Amniotic epithelial cell (primary cell): ENCODE measurements at places on chromosomes 12 and 14.
A peak's percentile ranks its signal among the peaks of the same experiment; 100 is the strongest.

DNA sequence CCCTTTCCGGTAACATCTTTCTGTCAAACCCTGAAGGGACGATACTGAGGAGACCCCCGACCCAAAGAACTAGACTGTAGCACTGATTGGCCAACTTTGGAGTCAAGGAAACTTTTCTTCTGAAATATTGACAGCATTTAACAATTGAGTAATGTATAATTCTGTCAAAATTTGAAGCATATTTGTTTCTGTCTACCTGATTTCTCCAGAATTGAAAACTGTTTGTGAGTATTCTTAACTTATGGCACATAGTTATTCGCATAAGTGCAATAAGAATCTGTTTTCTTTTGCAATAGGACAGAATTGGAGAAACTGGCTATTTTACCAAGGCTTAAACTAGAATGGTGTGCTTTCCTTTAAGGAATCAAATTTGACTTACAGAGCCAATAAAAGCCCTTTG lies 267.1 kb upstream of the FOXN3 start:
- DNase-seq: no peak

DNA sequence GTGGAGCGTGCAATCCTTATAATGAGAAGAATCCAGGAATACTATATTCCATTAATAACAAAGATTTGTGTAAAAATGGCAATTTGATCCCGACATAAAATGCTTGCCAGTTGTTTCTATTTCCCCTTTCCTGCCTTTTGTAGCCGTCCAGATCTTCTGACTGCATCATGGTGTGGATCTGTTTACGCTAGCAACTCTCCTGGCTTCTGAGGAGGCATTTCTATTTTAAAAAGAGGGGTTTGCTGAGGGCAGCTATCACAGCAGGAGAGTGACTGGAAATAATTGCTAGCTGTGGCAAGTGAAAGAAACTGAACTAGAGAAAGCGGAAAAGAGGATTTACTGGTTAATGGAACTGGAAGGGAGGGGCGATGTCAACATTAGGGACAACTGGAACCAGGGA lies 145.6 kb downstream of the ATP23 start:
- no peak for DNase-seq

GRCh38 chr14:44453433-44454171 lies 53.5 kb downstream of the FSCB start:
- no peak for DNase-seq

DNA sequence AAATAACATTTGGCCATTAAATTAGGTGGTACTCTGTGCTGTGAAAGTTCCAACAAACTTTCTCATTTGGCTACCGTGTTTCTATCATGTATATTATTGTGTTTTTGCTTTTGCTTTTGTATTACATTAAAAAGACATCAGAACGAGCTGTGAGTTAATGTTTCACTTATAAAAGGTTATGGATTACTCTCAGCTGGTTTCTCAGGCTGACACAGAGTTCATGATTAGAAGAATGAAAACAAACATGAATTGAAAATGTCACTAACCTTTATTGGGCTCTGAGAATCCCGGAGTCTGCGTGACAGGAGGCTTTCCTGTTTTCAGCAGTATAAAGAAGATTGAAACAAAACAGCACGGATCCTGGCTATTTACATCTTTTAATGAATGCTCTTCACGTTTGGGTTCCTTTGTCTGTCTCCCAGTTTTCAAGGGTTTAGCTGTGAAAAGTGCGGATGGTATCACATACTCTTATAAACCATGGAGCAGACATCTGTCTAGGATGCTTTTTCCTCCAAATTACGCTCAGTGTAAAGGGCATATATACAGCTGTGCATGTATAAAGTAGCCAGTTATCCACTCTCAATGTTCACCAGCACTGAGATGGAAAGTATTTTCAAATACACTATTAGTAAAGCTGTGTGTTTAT lies 153.6 kb downstream of the PTCSC3 start:
- DNase-seq: no peak

DNA sequence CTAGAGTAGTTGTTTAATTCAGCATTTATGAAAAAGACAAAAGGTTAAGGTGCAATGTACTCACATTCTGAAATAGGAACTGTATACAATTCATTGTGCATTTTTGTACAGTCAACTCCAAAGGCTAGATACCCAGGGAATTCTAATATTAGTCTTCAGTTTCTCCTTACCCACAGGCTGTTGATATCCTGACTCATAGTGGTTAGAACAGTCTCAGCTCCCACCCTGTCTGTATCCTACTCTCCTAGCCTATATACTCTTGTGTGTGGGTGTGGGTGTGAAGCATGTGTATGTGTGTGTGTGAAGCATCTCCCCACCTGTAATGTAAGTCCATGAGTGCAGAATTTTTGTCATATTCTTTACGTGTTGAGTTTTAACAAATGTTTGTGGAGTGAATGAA lies 229.5 kb downstream of the NAV3 start:
- DNase-seq: peak; percentile 83

DNA sequence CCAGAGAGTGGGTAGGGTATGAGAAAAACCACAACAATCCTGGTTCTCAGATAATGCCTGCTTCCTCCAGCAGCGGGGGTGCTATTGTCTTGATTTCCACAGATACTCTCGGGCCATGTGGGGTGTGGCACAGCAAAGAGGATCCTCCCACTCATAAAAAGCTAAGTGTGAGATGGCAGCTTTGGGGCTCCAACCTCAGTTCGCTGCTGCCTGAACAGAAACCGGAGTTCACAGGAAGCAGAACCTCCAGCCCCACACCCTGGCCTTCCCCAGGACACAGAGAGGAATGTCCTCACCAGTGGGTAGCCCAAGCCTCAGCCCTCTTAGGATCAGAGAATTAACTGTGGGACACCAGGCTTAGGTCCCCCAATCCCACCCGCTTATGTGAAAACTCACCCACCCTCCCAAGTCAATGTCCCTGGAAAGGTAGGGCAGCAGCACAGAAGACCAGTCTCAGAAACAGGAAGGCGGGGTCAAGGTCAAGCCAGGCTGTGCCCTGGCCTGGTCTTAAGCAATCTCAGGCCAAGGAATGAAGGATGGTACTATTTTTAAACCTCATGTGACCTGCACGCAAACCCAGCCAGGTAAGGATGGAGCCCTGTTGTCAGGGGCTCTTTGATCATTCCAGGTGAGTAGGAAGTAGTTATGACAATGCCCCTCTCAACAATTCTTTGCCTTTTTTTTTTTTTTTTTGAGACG lies 9.0 kb downstream of the KCTD10 start:
- no peak for DNase-seq

- no peak for DNase-seq
These were observed 135.2 kb upstream of the KRR1 start for GRCh38 chr12:75646329-75647210.

DNA sequence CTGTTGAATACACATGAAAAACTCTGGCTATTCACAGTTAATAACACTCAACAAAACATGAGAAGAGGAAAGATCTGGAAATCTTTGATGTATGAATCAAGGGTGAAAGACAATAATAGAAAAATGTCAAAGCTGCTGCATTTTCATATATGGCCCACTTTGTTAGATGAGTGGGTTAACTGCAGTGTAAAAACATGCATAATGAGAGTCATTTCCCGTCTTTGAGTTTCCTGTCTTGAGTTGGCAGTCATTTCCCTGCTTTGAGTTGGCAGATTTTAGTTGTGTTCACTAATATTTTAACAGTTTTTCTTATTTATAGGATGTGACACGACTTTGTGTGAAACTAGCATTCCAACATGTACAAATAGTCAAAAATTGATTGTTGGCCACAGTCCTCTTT lies 87.9 kb upstream of the PTPRQ start:
- DNase-seq: no peak

DNA sequence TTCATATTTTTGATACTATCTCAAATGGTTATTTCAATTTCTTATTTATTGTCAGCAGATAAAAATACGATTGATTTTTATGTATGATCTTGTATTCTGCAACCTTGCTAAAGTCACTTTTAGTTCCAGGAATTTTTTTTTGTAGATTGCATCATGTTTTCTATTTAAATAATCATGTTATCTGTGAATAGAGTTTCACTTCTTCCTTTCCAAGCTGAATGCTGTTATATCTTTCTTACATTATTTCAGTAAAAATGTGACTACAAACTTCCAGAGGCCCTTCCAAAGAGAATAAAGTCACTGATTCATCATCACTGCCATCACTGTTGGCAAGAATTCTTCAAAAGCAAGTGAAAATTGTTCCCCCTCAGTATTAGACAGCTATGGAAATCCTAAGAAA lies 104.7 kb upstream of the RAP1B start:
- no peak for DNase-seq

DNA sequence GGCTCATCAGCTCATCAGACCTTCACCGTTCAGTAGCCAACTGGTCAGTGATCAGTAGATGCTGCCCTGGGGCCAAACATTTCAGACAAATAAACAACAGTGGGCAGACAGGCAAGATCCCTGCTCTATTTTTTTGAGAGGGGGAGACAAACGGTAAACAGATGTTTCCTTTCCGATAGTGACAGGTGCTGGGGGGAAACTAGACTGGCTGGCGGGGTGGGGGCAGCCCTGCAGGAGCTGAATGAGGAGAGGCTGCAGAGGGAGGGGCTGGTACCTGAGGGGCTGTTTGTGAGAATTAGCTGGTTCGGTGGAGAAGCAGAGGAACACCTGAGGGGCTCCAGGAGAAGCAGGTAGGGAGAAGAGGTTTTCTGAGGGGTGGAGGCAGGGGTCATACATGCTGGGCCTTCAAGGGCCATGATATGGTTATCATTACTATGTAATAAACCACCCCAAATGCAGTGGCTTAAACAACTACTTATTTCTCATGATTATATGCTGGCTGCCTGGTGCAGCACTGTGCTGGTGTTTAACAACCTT lies 8.2 kb upstream of the GOLGA3 start:
- DNase-seq: no peak

GRCh38 chr12:66044731-66045130 lies 85.8 kb downstream of the LLPH start:
- DNase-seq: peak; percentile 85

GRCh38 chr12:110010853-110011723 lies 11.9 kb downstream of the ANKRD13A start:
- DNase-seq: no peak

DNA sequence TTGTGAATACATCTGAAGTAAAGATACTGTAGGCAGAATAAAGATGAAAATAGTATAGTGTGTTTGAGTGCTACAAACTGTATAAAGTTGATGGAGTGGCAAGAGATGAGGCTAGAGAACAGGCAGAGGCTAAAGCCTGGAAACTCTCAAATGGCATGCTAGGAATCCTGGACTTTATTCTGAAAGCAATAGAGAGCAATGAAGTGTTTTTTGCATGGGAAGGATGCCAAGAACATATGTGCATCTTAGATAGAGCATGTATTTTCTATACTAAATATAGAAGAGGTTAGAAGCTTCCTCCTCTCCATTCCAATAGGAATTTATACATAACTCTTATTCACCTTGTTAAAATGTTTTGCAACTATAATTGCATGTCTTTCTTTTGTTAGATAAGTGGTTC lies 86.3 kb upstream of the TMTC2 start:
- no peak for DNase-seq

DNA sequence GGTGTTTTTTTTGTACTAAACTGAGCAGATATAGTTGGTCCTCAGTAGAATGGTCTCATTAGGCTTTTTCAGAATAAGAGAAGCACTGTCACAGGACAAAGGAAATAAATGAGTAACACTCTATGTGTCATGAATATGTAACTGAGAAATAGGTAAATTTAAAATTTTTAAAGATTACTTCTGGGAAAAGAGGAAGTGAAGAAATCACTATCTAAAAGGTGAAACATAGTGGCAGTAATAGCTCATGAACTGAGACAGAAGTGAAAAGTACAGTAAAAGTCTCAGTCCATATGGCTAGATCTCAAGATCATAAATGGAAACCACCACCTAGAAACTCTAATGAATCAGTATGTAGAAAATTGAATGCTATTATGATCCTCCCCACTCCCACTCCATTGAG lies 89.3 kb upstream of the TTC7B start:
- no peak for DNase-seq

GRCh38 chr12:6821591-6822425 lies at the start of gene GPR162:
GPR162 (plus strand) TSS chr12:6821821; CDS start chr12:6823899, 2,078 bp downstream.
- peak; percentile 54 for DNase-seq

- no peak for DNase-seq
These were observed 243.7 kb upstream of the DIO2 start for GRCh38 chr14:80455031-80455430.

DNA sequence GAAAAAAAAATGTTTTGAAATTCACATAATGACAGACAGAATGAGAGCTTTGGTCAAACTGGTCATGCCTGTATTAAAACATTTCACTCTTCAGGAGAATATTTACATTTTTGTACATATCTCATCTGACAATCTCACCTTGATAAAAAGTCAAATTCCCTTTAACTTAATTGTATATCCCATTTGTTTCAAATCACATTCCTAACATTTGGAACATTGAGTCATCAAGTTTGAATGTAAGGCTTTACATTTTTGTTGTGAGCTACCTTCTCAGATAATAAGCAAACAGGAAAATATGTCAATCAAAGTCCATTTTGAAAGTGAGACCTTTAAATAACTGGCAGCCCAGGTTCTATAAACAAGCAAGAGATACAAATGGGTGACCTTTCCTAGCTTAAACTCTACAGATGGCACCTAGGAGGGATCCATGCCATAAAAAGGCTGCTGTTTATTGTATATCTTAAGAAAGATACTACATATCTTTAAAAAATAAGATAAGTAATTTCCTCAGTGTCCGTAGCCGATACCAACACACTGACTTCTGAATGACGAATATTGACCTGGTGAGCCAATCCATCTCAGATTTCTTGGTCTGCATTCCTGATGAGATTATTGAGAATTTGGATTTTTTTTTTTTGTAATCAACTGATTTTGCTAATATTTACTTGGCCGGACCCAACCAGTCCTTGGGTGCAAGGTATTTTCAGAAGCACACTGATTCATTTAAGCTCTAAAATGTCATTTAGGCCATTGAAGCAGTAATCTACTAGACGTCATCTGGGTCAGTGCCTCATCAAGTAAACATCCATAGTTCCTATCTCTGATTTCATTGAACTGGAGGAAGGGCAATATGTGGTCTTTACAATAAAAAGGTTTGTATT lies 259.6 kb downstream of the BTG1 start:
- no peak for DNase-seq

DNA sequence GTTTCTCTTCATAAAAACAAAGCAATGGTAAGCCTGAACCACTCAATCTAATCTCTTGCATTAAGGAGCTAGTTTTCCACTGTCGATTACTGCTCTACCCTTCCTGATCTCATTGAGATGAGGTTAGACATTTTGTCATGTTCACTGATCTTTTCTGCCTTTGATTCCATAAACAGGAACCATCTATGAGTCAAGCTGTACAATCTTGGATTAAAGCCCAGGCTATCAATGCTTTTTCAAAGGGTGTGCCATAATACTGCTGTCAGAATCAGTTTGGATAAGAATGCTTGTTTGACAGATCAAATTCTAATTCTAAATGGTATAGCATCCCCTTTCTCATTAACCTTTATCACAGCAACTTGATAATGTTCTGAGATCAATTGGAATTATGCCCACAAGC lies 16.1 kb downstream of the GRIP1 start:
- peak; percentile 10 for DNase-seq

- peak; percentile 77 for DNase-seq
These were observed 92.1 kb downstream of the LRRC74A start for GRCh38 chr14:76918256-76918781.

GRCh38 chr12:90244232-90244631 lies 535.6 kb upstream of the ATP2B1 start:
- no peak for DNase-seq
